Spinal cord (tissue), 10 donors: ENCODE measurements at places on chromosomes 5 and 9. TPM values are rescaled to one million over a fixed set of nuclear protein-coding genes. Genes with fewer than 3 reads are reported as not detected.

SAXO1 gene
- 0.17 TPM for total RNA-seq

TMEM252 gene
- not detected for total RNA-seq

PHYHD1 gene
- total RNA-seq = 7.8 TPM

BAAT gene
- 0.40 TPM for total RNA-seq

CDC42SE2 gene
- total RNA-seq = 35.1 TPM

SLC4A9 gene
- total RNA-seq = 0.39 TPM

KIF12 gene
- total RNA-seq = 0.59 TPM

OBP2B gene
- total RNA-seq = not detected

COL27A1 gene
- 8.4 TPM for total RNA-seq

DNA sequence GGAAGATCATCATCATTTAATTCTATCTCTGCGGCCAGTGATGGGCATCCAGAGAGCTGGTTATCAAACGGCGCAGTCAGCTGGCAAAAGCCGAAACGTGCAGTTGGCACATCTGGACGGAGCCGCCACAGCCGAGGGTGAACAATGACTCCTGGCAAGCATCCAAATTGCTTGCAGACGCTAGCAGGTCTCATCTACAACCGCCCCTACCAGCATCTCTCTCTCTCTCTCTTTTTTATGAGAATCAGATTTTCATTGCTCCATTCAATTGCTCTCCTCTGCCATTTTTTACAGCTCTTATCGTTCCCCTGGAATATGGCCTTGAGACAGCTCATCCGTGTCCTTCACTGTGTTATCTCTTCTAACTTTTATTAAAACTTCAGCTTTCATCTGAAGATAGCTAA is 165.2 kb downstream of the MAPKAP1 start:
- DNase-seq = peak; percentile 63

GRCh38 chr5:152801886-152802285 is 396.8 kb upstream of the NMUR2 start:
- no peak for DNase-seq

- DNase-seq = no peak
Observed at GRCh38 chr5:66529704-66530103, 66.5 kb upstream of the MAST4 start.

- peak; percentile 47 for DNase-seq
Observed at GRCh38 chr5:149317281-149318048, 27.8 kb upstream of the GRPEL2 start.

DNA sequence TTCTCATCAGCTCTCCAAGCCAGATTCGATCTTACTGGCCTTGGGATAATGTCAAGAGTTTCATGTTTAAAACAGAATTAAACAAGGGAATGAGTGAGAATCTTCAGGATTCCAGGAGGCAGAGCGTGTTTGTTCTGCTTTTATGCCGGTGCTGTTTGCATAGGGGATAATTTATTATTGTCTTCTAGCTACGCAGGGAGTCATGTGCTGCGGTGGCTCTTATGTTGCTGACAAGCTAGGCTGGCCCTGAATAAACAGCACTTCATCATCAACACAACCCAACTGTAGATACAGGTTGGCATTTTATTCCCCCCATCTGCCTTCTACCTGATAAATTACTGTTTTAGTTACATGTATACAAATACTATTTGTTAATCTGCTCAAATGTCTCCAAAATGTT is 47.1 kb upstream of the PCA3 start:
- DNase-seq = no peak

DNA sequence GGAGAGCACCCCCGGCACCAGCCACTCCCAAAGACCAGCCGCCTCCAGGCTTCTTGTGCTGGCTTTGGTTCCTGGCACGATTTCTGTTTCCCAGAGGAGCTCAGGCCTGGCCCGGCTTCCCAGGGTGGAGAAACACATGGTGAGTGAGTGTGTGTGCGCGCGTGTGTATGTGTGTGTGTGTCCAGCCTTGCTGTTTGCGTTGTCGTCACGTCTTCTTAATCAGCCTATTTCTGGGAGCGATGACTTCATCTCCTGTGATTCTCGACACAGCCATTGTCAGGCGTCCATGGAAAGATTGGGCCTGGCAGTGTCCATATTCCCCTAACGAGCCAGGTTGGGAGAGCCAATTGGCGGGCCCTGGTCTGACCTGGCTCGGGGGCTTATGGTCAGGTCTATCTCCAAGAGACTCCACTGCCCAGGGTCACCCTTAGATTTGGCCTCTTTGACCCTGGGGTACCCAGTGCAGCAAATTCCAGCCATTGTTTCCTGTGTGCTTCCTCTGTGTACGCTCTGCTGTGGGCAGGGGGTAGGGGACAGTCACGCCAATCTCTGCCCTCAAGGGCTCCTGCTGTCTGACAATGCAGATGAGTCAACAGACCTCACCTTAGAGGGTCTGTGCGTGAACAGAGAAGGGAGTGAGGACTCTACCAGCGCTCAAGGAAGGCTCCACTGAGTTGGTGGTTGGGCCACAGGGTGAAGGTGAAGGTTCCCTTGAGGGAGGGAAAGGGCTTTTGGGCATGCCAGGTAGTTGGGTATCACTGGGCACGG is 73.8 kb downstream of the DAB2IP start:
- DNase-seq = no peak

DNA sequence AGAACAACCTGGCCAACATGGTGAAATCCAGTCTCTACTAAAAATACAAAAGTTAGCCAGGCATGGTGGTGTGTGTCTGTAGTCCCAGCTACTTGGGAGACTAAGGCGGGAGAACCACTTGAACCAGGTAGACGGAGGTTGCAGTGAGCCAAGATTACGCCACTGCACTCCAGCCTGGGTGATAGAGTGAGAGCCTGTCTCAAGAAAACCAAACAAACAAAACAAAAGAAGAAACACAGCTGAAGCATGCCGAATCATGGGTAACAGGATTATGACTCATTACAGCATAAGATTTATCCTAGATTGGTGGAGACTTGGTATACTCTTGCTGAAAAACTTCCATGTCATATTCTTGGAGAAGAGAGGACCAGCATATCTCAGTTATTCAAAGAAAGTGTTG is 236.7 kb upstream of the CCNH start:
- DNase-seq = no peak

DNA sequence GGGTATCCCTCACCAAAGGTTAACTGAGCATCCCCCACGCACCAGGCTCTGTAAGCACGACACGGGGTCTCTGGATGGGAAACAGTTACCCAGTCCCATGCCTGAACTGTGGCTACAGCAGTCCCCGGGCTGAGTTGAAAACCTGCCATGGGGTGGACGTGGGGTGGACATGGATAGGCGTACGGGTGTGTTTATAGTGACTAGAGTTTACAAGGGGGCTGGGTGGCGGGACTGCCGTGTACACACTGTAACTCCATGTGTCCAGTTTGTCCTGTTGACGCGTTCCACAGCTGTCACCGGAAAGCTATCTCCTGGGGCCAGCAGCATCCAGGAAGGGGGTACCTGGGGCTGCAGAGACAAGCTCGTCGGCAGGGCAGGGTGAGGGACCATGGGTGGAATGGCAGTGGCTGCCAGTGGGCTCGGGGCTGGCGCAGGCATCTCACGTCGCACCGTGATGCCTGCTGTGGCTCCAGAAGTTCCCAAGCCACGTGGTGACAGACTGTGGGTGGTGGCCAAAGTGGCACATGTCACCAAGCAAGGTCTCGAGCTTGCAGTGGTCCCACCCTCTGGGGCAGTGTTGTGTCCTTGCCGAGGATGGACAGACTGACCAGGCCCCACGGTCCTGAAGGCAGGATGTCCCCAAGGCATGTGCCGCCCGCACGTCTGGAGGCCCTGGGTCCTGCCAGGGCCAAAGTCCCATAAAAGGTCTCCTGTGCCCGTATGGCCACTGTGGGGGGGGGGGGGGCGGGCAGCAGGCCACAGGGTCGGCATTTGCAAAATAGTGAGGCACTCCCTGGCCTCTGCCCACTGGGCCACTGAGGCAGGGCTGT is 29.3 kb upstream of the RNF130 start:
- no peak for DNase-seq

DNA sequence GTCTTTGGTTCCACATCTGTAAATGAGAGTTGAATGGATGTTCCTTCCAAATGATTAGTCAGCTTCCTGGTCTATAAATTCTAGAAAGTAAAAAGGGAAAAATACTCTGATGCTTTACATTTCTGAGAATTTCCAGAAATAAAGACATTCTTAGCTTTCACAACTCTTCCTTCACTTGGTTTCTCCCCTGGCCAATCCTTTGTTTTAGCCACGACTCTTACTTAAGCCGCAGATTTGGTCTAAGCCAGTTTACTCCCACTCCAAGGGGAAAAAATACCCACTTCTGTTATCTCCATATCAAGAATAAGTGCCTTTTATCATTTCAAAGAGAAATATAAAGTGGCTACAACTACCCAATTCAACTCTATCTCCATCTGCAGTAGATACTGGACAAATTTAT is 29.7 kb downstream of the PWWP2A start:
- no peak for DNase-seq

DNA sequence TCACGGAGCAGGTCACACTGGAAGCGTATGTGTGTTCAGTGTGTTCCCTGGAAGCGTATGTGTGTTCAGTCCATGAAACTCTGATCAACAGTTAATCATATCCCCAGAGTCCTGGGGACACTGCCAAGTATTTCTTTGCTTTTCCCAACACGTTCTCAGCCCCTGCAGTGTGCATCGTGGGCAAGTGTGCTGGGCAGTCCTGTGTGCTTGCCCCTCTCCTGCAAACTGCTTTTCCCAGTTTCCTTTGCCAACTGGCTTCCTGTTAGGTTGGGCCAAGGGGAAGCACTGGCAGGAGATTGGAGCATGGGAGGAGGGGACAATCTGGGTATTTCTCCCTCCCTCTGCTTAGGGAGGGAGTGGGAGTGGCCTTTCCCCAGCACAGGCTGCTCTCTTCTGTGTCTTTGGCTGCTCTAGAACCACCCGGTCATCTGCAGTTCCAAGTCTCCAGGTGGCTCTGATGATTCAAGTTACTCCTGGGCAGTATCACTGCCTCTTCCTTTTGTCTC is 36.8 kb upstream of the NEK6 start:
- no peak for DNase-seq

- DNase-seq = no peak
Observed at GRCh38 chr9:83473488-83473971, 64.7 kb downstream of the FRMD3 start.

DNA sequence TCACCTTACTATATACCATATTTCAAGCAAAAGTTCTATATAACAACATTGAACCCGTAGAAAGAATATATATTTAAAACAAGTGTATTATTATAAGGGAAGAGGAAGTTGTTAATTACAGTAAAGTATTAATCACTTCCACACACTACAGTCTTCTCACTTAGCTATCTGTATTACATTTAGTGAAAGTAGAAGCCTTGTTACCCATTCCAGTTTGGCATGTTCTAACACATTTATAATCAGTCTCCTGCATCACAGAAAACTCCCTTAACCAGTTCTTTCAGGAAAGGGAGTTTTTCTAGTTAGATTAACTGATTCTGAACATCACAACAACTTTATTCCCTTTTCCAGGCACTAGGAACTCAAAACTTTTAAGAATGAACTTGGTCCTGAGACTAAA is 6.9 kb downstream of the RAB14 start:
- no peak for DNase-seq

DNA sequence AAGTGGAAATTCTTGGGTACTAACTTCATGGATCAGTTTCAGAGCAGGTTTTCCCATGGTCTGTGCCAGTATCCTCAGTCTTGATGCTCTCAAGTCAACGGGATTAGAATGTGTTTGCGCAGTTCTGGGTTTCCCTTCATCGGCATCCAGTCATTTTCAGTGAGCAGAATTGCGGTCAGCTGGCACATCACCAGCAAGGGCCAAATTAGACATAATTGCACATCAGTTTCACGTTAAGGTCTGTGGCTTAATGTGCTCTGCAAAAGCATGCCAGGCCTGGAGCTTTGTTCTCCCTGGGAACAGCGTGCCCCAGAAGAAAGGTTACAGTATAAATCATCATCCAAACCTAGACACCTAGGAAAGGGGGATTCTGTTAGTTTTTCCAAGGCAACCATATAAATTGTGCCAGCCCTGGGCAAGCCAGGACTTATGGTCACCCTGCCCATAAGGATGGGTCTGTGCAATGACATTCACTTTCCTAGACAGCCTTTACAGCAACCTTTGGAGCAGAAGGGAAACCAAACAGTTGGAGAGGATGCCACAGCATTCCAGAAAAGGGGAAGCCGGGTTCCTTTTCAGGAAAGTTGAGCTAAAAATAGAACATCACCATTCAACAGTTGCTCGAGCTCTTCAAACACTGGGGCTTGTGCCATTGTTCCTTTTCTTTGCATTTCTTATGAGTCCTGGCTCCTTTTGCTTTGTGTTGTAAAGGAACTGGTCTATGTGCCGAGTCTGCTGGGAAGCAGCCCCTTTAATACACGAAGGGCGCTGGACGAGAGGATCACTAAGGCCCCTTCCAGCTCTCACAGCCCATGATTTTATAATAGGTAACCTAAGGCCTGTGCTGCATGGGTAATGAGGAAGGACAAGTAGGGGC is 23.1 kb downstream of the IQGAP2 start:
- DNase-seq = peak; percentile 78

GRCh38 chr5:64767959-64768357 is 533 bp downstream of the SREK1IP1 start:
- no peak for DNase-seq

GRCh38 chr5:137611794-137612435 is 112.8 kb upstream of the SPOCK1 start:
- DNase-seq = no peak

DNA sequence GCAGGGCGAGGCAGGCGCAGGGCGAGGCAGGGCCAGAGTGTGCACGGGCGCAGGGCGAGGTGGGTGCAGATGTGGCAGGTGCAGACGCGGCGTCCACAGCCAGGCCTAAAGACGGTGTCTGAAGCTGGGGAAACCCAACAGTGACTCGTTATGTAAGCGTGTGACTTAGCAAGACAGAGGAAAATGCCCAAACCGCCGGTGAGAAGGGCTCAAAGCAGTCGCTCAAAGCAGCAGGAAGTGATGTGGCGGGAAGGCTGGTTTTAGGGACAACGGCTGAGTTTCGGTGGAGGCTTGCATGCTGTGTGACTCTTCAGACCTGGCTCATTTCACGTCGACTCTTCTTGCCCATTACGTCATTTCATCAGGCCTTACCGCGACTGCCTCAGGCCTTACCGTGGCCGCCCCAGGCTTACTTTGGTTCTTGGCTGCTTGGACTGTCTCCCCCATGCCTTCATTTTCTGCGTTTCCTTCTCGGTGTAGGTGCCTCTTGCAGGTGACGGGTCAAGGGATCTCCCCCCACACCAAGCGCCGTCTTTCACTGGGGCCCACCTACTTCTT is 50.5 kb upstream of the EXOC3 start:
- DNase-seq = no peak

DNA sequence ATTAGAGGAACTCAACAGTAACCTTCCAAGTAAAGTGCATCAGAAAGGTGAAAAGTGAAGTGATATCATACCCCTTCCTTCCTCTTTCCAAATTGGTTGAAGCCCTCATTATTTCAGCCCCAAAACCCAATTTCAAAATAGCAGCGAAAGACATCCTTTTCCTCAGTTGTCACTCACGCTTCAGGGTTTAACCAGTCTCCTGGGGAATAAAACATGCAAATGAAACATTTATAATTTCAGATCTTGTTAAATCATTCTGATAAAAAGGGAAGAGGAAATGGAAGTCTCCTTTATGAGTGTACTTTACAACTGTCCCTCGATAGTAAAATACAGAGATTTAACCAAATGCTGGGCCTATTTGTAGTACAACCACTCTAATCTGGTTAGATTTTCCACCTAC is 22.5 kb downstream of the TRPM6 start:
- no peak for DNase-seq
